H1 (cell line): ENCODE measurements at places on chromosomes 6 and 20. TPM values are rescaled to one million over a fixed set of nuclear protein-coding genes. Genes with fewer than 3 reads are reported as not detected.

Gene SIRPG
- not detected in 2 replicates for total RNA-seq

Gene CLVS2
- 0.67 and 0.73 TPM in 2 replicates for total RNA-seq

DNA sequence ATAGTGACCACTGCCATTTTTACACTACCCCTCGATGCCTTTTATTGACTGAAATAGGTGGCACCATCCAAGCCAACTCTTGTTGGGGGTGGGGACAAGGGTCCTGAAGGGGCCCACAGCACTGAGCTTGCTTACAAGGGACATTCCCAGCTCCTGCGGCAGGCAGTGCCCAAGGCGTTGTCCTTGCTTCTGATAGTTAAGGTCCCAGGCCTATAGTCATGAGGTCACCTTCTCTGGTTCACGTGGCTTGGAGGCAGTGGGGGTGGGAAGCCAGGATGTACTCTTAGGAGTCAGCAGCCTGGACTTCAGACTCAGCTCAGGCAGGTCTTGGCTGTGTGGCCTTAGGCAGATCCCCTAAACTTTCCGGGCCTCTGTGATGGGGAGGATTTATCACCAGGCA is 48.6 kb downstream of the TOX2 start:
- no peak for DNase-seq

GRCh38 chr20:61694682-61695081 is 371.0 kb downstream of the TAF4 start:
- no peak for DNase-seq

DNA sequence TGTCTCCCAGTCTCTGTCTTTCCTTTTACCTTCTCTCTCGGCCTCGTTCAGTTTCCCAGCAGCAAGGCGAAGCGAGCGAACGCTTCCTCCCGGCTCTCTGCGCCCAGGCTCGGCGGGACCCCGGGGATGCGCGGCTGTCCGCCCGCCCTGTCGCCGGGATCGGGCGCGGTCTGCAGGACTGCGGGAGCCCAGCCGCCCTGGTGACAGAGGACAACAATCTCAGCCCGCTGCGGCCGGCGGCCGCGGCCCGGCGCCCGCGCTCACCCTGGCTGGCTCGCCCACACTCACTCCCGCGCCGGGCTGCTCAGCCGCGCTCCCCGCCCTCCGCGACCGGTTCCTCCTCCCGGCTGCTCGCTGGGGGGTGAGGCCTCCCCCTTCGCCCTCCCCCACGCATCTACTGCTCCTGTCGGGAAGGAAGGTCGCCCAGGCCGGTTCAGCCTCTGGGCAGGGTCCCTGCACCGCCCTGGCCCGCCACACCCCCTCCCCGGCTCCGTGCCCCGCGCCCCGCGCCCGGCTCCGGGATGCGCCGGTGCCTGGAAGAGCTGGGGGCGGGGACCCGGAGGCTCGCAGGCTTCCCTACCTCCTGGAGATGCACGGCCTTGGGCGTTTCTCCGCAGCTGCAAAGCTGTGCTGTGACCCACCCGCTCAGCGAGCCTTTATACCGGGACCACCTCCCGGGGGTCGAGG is 410 bp downstream of the SYNE1 start:
- peak; percentile 72 for DNase-seq

GRCh38 chr20:41524980-41525613 is 93.1 kb downstream of the CHD6 start:
- no peak for DNase-seq

GRCh38 chr6:5855787-5856470 is 150.8 kb downstream of the NRN1 start:
- no peak for DNase-seq

DNA sequence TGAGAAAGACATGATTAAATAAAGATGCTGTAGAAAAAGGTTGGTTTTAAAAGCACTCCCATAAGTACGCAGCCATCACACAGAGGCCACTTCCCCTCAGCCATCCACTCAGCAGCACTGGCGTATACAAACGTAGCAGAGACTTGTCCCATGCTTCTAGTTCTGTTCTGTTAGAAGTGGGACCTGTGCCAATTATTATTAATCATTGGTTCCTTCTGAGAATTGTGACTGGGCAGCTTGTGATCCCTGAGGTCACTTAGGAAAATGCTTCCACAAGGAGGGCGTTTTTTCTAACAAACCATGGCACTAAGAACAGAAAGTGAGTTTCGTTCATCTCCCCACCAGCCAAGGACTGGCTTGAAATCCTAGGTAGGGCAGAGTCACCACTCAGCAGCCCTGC is 53.9 kb downstream of the FAM120B start:
- no peak for DNase-seq
